Cortex of kidney (tissue), 1 donor: ENCODE measurements at places on chromosomes 4 and X.

DNA sequence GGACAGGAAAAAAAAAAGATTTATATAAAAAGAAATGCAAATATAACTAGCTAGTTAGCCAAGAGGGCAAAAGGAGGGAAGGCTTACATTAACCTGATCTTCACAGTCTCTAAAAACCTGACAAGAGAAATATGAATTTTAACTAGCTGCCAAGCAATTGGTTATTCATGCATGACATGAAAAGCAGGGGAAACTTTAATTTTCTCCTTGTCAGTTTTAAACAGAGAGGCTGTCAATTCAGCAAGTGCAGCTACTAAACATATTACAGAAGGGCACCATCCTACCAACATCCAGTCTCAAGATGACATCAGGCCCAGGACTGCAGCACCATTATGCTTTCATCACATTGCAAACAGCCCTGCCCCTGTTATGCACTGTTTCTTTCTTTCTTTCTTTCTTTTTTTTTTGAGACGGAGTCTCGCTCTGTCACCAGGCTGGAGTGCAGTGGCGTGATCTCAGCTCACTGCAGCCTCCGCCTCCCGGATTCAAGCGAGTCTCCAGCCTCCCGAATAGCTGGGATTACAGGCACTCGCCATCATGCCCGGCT, 38.9 kb upstream of the CBR4 start:
- DNase-seq = no peak

DNA sequence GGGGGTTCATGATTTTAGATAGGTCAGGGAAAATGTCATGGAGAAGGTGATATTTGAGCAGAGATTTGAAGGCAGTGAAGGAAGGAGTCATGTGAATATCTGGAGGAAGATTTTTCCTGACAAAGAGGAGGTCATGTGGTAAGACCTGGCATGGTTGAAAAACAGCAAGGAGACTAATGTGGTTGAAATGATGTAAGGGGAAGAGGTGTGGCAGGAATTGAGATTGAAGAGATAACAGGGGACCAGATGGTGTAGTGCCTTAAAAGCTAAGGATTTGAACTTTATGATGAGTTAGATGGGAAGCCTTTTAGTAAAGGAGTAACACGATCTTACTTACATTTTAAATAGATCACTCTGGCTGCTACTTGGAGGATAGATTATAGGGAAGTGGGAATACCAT, 210.9 kb downstream of the RTL9 start:
- DNase-seq = no peak

GRCh38 chr4:80043541-80043940, 29.5 kb downstream of the ANTXR2 start:
- DNase-seq = no peak

DNA sequence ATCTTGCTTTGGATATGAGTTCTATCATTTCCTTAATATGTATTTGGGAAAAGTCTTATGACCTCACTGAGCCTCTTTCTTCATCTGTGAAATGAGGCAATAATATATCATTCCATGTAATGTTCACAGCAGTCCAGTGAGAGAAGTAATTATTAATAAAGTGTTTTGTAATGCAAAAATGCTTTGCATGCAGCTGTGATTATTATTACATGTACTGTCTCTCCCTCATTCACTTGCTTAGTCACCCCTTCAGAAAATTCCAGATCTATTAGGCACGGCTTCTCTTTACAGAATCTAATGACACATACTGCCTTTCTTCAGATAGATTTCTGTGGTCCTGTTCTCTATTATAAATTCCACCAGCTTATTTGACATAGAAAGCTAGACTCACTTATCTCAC, 53.5 kb upstream of the FGF13 start:
- DNase-seq = no peak

- DNase-seq = no peak
Measured at GRCh38 chrX:152898442-152898841, 575 bp downstream of the ZNF185 start.

GRCh38 chrX:111386615-111387233, 25.3 kb downstream of the DCX start:
- DNase-seq = no peak

DNA sequence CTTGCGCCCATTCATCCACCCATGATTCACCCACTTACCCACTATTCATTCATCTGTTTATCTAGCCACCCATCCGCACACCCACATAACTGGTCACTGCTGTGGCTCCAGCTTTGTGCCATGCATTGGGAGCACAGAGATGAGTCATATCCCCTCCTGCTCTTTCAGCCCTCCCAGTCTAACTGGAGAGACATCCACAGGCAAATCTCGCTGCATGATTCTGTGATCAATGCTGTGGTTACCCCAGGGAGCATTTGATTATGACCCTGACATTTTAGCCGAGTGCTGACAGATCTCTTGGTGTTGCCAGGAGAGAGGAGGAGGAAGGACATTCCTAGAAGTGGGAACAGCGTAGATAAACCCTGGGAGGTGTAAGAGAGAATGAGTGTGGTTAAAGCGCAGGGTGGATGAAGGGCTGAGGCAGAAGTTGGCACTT, 10.4 kb upstream of the PORCN start:
- no peak for DNase-seq

DNA sequence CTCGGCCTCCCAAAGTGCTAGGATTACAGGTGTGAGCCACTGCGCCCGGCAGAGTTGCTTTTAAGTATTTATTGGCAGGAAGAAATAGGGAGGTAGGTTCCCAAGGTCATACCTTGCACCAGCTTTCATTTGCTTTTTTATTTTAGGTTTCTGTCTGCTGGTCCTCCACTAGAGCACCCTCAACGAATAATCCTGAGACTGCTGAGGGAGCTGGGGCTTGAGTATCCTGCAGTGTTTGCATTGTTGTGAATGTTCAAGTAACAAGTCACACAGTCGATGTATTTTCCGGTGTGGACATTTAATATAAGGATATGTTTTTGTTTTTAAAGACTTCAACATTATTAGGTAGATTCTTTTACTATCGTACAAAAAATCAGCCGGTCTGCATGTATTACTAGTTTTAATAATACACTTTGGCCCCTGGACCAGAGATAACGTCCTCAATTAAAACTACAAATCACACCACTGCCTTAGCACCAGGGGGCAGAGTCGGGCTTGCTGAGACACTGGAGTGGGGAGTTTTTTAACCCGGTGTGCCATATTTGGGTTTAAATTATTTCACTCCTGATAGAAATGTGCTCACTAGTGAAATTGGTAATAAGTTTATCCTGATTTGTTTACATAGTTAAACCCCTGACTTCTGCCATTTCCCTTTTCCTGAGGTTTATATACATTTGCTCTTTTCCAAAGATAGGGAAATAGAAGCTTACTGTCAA, 11.6 kb downstream of the SMIM20 start:
- no peak for DNase-seq

DNA sequence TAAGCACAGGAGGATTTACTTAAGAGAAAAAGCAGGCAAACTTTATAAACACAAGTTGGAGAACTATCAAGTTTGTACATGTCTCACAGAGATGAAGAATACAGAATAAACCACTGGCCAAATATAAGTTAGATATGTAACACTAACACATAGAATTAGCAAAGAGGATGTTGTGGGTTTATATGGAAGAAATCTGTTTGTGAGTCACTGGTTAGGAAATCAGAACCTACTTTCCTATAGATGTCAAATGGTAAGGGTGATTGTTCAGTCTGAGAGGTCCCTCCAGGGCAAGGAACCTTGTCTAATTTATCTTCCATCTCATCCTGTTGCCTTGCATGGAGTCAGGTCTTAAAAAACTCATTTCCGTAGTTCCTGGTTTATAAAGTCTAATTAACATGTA, 14.8 kb upstream of the ART3 start:
- no peak for DNase-seq

DNA sequence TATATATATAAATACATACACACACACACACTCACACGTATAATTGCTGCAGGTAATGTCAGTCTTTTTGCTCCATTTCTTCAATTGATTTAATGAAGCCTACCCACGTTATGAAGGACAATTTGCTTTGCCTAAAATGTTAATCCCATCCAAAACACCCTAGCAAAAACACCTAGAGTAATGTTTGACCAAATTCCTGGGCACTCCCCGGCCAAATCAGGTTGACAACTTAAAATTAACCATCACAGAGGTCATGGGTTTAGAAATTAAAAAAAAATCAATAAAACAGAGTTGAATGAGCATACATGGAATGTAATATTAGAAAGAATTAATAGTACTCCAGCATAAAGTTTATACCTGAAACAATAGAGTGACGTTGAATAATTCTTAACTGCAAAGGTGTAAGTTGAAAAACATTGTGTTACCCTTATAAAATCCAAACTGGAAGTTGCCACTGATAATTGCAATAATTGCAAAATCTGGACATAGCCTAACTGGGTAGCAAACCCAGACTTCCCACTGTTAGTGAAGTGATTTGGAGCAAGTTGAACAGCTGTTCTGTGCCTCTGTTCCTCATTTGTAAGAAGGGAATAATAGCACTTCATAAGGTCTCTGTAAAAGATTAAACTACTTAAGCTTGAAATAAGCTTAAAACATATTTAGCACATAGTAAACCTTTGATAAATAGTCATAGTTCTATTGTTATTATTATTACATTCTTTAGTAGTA, 2120.5 kb downstream of the PCDH7 start:
- DNase-seq = no peak

DNA sequence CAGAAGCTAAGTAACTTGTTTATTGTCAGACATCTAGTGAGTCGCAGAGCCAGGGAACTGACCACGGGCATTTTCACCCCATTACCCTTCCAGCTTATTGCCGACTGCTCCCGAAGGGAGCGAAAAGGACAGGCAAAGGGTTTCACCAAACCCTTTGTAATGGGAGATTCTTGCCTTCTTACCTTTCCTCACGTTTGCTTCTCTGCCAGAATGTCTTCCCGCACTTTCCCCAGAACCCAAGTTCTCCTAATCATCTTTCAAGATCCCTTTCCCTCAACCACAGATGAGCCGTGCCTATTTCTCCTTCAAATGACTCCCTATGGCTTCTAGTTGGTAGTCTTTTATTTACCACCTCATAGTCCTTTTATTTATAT, 520 bp upstream of the SRP72 start:
- DNase-seq = no peak

- no peak for DNase-seq
Measured at GRCh38 chr4:183499801-183500200, 5.1 kb upstream of the ING2 start.

- DNase-seq = no peak
Measured at GRCh38 chrX:136192839-136193414, 45.6 kb downstream of the FHL1 start.

GRCh38 chr4:83767067-83767466, 231.2 kb downstream of the GPAT3 start:
- no peak for DNase-seq

DNA sequence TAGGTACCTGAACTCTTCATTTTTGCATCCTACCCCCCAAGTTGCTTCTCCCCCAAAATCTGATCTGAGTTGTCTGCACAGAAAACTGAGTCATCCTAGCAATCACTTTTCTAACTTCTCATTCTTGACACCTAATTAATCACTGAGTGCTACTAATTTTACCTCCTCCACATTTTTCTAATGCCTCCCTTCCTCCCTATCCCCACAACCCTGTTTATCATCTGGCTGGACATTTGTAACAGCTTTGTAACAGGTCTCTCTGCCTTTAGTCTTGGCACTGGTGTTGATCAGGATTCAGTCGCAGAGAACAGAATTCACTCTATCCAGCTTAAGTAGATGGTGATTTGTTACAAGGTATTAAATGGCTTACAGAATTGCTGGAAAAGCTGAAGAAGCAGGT, 303.9 kb upstream of the GATB start:
- DNase-seq = no peak

DNA sequence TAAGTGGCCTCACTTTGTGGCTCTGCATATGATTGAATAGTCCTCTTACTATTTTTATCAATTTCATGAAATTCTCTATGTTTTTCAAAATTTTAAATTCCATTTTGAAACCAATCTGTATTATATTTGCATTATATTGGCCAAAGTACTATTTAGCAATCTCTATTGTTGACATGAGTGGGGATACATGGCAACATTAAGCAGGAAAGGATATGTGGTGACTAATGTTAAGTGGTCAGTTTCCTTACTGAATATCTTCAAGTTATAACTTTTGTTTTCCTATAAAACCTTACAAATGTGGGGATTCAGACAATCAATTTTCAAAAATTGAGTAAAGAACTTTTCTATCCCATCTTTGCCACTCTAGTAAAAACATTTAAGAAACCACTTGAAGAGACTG, 10.2 kb downstream of the BBS7 start:
- DNase-seq = no peak

- no peak for DNase-seq
Measured at GRCh38 chr4:174859904-174860303, 30.9 kb upstream of the GLRA3 start.

DNA sequence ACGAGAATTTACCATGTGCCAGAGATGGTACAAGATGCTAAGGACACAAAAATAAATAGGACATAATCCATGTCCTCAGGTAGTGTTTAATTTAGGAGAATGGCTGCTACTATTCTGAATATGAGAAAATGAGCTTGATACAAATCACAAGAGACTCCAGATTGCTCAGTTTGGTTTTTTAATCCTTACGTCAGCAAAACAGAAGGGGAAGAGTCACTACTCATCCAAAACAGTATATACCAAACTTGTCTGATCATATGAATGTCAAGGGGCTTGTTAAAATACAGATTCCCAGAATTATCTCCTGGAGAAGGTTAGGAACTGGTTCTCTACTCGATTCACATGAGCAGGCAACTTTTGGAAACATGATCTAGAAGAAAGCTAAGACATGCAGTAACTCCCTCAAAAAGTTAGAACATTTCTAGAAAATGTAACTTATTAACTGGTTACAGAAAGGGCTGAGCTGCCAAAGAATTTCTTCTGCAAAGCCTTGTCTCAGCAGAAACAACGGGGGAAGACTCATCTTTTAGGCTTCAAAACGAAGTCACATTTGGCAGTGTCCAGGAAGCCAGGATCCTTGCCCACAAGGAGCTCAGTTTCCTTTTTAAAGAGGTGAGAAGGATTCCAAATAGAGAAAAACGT, 3.4 kb downstream of the AIFM1 start:
- DNase-seq = no peak

DNA sequence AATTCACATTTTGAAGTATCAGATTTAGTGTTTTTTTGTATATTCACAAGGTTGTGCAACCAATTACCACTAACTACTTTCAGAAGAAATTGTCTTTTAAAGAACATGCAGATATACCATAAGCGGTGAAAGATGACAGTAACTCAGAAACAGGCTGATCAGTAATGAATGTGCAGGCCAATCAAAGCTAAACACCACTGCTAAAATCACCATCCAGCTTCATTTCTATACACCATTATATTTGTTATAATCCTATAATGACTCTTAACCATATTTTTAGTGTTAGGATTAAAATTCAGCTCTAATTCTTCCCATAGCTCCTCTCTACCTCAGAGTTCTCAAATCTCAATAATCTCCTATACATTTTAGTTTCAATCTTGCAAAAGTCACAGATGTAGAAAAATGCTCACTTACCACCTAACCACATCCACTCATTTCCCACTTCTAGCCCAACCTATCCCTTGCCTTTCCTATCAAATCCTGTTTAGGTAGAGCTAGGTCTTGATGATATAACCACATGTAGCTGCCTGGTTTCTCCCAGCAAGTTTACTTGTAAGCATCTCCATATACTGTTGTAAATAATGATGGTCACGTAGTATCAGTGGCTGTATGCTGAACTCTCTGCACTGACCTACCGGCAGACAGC, 16.6 kb downstream of the COQ2 start:
- DNase-seq = no peak

- no peak for DNase-seq
Measured at GRCh38 chr4:78379991-78380729, 171.4 kb upstream of the ANXA3 start.
